ENCODE measurements at places on chromosomes 12 and 14.

GRCh38 chr14:78254911-78255461 is 84.8 kb downstream of the NRXN3 start:
- no peak for DNase-seq

GRCh38 chr12:48811437-48812090 is 6.7 kb upstream of the CACNB3 start:
- no peak for DNase-seq

DNA sequence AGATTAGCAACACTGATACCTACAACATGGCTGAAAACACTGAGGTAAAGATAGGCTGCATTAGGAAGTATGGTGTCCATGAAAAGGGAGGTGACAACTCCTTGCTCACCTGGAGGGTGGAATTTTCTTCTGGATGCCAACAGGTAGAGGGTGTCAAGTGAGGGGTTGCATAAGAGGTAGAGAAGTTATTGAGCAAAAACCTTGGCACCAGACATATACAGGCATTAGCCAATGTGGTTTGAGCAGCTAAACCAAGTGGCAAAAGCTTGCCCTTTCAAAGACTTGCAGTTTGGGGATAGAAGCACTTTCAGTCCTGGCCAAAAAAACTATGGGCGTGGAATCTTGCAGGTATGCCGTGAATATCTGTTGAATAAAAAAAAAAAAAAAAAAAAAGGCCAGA is 3.8 kb downstream of the RITA1 start:
- DNase-seq, result no peak

- no peak for DNase-seq
These were observed 21.4 kb upstream of the CMKLR1 start for GRCh38 chr12:108360487-108360886.

DNA sequence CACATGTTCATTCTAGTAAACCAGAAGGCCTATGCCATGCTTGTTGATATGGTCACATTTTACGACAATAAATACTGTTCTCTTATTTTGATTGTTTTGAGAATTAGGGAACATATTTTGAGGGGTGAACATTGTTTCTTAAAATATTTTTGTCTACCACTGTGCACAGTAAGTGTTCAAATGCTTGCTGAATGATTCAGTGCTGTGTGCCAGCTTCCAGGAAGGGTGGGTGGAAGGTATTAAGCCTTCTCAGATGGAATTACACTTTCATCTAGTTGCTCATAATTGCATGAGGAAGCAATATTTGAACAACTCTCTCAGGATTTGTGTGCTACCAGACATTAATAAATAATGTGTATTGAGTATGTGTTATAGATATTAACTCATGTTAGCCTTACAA is 15.5 kb upstream of the TMX1 start:
- DNase-seq, result no peak

GRCh38 chr12:130613831-130614529 is 102.1 kb downstream of the RIMBP2 start:
- no peak for DNase-seq

DNA sequence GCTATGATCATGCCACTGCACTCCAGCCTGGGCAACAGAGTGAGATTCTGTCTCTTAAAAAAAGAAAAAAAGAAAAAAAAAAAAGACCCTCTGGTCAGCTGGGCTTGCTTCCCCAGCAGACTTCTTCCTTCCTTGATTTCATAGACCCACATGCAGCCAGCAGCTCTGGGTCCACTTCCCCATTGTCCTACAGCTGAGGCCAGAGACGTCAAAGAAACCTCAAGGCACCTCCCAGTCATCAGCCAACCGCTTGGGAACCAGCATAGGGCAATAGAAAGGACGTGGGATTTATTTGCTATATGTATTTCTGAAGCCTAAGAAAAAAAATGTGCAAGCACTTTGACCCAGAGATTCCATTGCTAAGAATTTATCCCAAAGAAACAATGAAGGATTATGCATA is 35.4 kb upstream of the SPPL3 start:
- no peak for DNase-seq

GRCh38 chr12:109982210-109982609 is 14.0 kb downstream of the GIT2 start:
- peak; percentile 32 for DNase-seq

DNA sequence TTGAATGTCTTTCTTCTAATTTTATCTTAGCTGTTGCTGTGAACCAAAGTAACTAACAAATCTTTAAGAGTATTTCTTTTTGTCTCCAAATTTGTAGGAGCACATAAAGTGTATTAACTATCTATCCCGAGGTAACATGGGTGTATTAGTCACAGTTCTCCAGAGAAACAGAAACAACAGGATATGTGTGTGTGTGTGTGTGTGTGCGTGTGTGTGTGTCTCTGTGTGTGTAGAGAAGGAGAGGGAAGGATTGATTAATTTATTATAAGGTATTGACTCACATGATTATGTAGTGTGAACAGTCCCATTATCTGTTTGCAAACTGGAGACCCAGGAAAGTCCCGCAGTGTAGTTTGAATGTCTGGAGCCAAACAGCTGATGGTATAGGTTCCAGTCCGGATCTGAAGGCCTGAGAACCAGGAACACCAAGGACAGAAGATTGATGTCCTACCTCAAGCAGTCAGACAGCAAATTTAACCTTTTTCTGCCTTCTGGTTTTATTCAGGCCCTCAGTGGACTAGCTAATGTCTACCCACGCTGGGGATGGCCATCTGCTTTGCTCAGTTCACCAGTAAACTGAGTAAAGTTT is 14.4 kb downstream of the G2E3 start:
- DNase-seq, result no peak

DNA sequence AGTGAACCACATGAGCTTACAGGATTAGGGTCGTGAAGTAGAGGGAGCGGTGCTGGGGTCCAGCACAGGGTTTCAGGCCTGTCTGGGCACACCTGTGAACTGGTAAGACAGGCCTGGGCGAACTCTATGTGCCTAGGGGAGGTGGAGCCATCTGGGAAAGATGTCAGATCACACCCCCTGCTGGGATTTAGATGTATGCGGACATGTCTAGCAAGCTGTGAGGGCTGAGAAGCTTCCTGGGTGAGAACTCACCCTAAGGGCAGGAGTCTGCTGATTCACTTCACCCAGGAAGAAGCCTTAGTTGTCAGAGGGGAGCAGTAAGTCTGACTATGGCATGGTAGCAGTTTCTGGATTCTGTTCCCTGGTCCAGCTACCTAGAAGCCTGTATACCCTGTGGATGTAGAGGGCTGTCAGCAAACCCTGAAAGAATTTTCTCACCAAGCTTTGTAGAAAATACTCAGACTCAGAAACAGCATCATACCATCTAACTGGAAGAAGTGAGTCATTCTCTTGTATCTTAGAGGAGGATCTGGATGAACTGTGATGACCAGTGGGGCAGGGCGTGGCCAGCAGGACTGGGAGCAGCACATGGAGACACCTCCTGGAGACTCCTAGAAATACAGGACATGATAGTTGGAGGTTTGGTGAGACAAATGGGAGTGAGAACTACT is 11.2 kb upstream of the PYGL start:
- peak; percentile 90 for DNase-seq

- DNase-seq, result no peak
These were observed 670.6 kb downstream of the SLC16A7 start for GRCh38 chr12:60266381-60266852.

DNA sequence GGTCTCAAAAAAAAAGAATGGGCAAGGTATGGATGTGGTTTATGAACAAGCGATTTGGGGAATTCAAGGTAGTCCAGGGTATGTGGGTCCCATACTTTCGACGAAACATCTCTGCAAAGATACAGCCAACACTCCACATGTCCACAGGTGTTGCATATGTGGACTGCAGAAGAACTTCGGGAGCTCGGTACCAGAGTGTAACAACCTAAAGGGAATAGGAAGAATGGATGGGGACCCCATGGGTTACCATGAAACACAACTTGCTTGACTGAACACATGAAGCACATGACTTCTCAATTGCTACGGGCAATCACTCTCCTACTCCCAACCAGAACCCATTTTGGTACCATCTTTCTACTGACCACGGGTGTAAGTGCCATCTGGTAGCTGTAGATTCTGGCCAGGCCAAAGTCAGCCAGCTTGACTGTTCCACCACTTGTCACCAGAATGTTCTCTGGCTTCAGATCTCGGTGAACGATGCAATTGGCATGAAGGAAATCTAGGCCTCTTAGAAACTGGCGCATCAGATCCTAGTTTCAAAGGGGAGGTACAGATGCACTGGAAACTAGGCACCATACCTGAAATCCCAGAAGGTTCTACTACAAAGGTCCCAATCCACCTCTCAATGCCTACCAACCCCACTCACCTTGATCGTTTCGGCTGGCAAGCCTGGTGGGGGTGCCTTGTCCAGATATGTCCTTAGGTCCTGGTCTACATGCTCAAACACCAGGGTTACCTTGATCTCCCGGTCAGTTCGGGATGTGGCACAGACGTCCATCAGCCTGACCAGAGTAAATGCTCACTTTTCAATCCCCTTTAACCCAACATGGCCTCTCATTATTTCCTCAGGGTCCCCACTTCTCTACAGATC is 1.3 kb downstream of the CDK4 start:
- no peak for DNase-seq

GRCh38 chr12:65189028-65189718 is 19.8 kb downstream of the LEMD3 start:
- no peak for DNase-seq

DNA sequence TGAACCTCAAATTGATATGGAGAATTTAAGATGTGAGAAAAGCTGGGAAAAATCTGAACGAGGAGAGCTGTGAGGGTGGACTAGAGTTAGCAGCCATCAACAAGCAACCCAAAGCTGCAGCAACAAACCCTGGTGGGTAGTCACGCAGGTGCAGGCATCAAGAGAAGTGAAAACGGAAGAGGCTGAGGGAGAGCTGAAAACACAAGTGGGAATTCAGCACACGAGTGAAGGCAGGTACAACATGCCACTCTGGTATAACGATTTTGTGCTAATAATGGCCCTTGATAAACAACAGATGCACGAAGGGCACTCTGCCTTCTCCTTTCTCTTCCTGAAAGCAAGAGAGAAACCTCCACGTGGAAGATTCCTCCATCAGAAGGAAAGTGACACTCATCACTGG is 11.5 kb downstream of the TCL1B start:
- DNase-seq, result no peak

GRCh38 chr12:6932766-6933165 is 5.0 kb downstream of the ATN1 start:
- no peak for DNase-seq

DNA sequence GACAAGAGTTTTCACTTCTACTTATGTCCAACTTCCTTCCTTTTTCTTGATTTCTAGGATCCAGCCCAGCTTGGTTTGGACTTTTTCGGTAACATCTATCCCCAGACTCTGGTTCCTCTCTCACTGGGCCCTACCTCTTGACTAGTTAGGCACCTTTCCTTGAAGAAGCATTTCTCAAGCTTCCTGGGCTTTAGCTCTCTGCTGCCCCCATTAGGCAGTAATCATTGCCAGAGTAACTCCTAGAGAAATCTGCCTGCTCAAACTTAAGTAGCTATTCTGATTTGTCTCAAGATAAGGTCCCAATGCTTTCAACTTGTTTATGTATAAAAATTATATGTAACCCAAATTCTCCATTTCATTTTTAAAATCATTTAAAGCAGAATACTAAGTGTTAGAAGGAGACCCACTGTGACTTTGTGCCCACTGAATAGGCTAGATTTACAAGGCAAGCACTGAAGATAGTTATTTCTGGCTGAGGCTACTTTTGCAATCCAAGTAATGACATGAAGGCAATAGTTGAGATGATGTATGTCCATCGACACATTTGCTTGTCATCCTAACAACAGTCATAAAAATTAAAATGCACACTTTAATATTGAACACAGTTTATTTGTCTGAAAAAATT is 275.0 kb upstream of the G2E3 start:
- DNase-seq, result no peak

GRCh38 chr12:52146822-52147366 is 44.9 kb downstream of the KRT80 start:
- DNase-seq, result no peak

DNA sequence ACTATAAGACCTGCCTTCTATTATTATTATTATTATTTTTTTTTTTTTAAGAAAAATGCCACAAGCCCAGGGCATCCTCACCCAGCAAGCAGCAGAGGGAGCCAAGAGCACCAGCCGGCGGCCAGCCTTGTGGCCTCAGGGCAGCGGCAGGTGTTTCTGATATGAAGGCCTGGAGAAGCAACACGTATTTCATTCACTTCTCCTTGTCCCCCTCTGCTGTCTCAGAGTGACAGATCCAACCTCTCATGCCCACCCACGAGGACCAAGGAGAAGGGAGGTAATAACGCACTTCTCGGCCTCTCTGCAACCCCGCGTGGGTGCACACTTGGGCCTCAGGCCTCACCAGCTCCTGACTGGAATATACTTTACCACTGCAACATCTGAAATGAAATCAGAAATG is 25.4 kb downstream of the CDC42BPB start:
- no peak for DNase-seq

GRCh38 chr12:126182619-126183236 is 1117.5 kb downstream of the AACS start:
- peak; percentile 46 for DNase-seq

DNA sequence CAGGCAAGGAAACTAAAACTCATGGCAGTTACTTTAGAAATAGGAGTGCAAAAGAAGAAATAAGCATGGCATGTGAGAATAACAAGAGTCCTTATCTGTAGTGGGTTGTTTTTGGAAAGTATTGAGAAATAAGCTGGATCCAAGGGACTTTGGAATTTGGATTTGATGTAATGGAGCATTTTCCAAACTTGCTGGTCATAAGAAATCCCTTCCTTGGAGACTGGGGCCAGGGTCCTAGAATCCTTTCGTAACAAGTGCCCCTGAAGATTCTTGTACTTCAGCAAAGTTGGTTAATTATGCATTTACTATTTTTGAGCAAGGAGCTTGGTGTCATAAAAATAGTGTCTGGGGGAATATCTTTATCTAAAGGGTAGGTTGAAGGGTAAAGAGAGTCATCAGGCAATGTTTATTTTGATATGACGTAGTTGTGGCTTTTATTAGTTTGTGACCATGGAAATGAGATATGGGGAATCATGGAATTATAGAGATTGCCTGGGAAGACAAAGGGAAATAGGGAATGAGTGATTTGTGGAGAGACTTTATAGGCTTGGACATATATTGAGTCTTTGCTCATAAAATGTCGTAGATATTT is 53.9 kb downstream of the WNK1 start:
- no peak for DNase-seq

GRCh38 chr14:95046711-95047681 is 110.3 kb downstream of the DICER1 start:
- DNase-seq, result no peak

- peak; percentile 12 for DNase-seq
These were observed 70.1 kb downstream of the SLC6A15 start for GRCh38 chr12:84842406-84843013.

DNA sequence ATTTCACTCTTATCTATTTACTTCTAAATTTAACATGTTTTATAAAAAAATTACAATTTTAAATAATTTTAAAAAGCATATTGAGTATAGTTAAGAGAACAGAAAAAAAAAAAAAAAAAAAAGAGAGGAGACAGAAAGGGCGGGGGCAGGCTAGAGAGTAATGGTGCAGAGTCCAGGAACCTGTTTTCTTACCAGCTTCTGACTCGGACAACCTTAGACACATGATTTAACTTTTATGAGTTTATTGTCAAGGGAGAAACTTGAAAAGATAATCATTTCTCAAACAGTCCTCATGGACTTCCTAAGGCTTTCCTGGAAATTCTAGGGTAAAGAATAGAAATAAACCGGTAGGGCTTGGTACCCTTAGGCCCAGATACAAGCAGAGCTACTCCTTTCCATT is 84.3 kb downstream of the RPS6KA5 start:
- DNase-seq, result no peak

- DNase-seq, result no peak
These were observed 65.5 kb upstream of the STON2 start for GRCh38 chr14:81465507-81466228.

- DNase-seq, result no peak
These were observed 136.5 kb downstream of the TGFB3 start for GRCh38 chr14:75845136-75845804.

Measured in AG09319 (cell line).